ENCODE measurements at places on chromosomes 4 and X.

DNA sequence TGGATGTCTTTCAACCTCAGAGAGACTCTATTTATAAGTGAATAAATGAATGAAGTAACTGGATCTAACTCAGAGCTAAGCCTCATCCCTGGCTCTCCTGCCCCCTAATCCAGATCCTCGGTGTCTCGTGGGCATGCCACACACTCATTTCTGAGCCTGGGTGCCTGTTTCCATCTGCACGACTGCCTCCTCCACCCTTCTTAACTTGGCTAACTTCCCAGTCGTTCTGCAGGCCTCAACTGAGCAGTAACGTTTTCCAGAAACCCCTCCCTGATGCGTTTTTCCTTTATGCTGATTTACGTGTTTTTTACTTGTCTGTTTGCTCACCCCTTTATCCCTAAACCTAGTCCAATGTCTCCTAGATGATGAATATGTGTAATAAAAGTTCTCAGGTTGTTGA is 186.9 kb upstream of the HS3ST1 start:
- DNase-seq = no peak

GRCh38 chrX:38326086-38326485 is 1.2 kb downstream of the RPGR start:
- no peak for DNase-seq

DNA sequence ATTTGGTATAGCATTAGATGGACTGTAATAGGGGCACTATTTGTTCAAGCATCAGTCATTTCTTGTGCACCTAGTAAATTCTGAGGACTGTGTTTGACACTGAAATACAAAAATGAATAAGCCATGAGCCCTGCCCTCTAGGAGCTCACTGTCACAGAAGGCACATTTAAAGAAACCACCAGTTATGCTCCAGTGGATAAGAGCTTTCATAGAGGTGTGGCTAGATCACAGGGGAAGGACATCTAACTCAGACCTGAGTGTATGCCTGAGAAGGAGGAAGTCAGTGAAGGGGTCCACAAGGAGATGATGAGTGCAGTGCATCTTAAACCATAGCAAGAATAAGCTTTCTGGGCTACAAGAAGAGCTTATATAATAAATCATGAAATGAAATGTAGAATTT is 40.1 kb downstream of the BTC start:
- no peak for DNase-seq

GRCh38 chr4:10232114-10232513 is 115.5 kb upstream of the WDR1 start:
- DNase-seq = no peak

GRCh38 chr4:17188547-17189400 is 290.3 kb upstream of the LDB2 start:
- no peak for DNase-seq

- no peak for DNase-seq
Observed at GRCh38 chr4:6335040-6335590, 65.5 kb downstream of the WFS1 start.

Measured in smooth muscle cell of the brain vasculature (primary cell).